ENCODE measurements at places on chromosomes 4 and X. TPM values are rescaled to one million over a fixed set of nuclear protein-coding genes. Genes with fewer than 3 reads are reported as not detected.

The ARMCX1 gene
- 37.5 TPM for total RNA-seq

The CXCR3 gene
- total RNA-seq: 0.05 TPM

The DNAAF6 gene
- not detected for total RNA-seq

The BMX gene
- total RNA-seq: not detected

The ZAR1 gene
- not detected for total RNA-seq

The ZNF630 gene
- 0.16 TPM for total RNA-seq

The SSX4 gene
- 0.69 TPM for total RNA-seq

The SUPT20HL2 gene
- not detected for total RNA-seq

The MAGEA11 gene
- 0.19 TPM for total RNA-seq

The TREX2 gene
- total RNA-seq: not detected

The LRAT gene
- 2.0 TPM for total RNA-seq

The FAM200B gene
- total RNA-seq: 70.0 TPM

The ETDA gene
- not detected for total RNA-seq

The PDCL2 gene
- not detected for total RNA-seq

The DSPP gene
- total RNA-seq: 0.11 TPM

The ACE2 gene
- not detected for total RNA-seq

The SMIM43 gene
- total RNA-seq: 0.90 TPM

The SULT1E1 gene
- total RNA-seq: not detected

The SORCS2 gene
- total RNA-seq: 4.8 TPM

The MAGEB4 gene
- total RNA-seq: 0.23 TPM

The RNF128 gene
- total RNA-seq: 0.93 TPM

The XPNPEP2 gene
- not detected for total RNA-seq

The TRIM61 gene
- not detected for total RNA-seq

The FRMPD3 gene
- total RNA-seq: 0.35 TPM

The COX18 gene
- total RNA-seq: 15.6 TPM

The F8A2 gene
- total RNA-seq: not detected

The PTTG2 gene
- total RNA-seq: not detected

The WDR19 gene
- total RNA-seq: 27.4 TPM

The PABPC4L gene
- total RNA-seq: 1.4 TPM

The BANK1 gene
- 0.17 TPM for total RNA-seq

The HHIP gene
- total RNA-seq: 7.8 TPM

The PAGE2B gene
- total RNA-seq: 3.7 TPM

The CLDN34 gene
- total RNA-seq: 0.71 TPM

The INPP4B gene
- total RNA-seq: 50.9 TPM

The NUP62CL gene
- total RNA-seq: 12.1 TPM

The TMEM144 gene
- 1.2 TPM for total RNA-seq

The SPANXA1 gene
- not detected for total RNA-seq

Measured in motor neuron (in vitro differentiated cells).